ENCODE measurements at places on chromosomes 13 and 19.

DNA sequence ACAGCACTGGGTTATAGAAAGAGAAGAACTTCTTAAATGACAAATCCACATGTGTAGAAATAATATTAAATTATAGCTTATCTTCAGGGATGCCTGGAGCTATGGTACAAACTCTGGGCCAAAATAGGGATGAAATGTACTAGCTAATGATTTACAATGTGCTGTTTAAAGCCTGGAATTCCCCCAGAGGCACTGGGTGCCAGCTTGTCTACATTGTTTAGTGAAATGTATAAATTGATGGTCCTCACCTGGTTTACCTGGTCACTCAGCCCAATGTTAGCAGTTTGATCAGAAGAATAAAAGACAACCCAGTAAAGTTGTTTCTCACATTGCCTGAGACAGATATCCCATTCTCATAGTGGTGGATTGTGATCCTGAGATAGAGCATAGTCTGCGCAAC, 597.2 kb downstream of the DIAPH3 start:
- DNase-seq = no peak

GRCh38 chr13:46495651-46496050, 57.3 kb upstream of the LRCH1 start:
- DNase-seq = no peak

GRCh38 chr13:77535448-77535847, at the start of gene SCEL:
TSS of gene SCEL (plus strand) at chr13:77535706. CDS start at chr13:77555876, 20,170 bp downstream.
- DNase-seq = no peak

- DNase-seq = peak; percentile 94
Measured at GRCh38 chr13:113897161-113897560, 33.3 kb upstream of the GAS6 start.

DNA sequence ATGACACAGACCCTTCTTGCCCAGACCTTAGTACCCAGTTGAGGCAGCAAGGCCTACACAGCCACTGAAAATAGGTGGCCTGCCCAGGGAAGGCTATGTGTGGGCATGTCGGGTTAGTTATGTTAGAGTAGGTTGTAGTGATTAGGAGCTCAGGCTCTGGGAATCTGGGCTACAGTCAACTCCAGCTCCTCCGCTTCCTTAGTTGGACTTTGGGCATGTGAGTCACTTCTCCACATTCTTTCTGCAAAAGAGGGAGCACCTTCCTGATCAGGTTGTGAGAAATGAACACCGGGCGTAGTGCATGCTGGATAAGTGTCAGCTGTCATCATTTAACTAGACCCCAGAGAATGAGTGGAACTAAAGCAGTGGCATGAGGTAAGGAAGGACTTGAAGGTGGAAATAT, 64.8 kb downstream of the ARHGAP35 start:
- DNase-seq = no peak

DNA sequence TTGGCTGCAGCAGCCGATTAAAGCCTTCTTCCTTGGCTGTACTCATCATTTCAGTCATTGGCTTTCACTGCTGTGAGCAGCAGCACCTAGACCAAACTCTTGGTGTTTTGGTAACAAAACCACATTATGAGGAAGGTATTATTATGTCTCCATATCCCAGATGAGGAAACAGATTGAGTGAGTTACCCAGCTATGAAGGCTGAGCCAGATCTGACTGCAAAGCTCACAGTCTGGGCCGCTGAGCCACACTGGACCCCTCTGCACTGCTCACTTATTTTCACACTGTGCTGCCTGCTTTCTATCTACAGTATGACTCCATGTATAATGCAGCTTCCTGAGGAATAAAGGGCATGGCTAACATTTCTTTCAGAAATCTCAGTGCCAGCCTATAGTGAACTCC, 24.5 kb downstream of the CRYL1 start:
- no peak for DNase-seq

DNA sequence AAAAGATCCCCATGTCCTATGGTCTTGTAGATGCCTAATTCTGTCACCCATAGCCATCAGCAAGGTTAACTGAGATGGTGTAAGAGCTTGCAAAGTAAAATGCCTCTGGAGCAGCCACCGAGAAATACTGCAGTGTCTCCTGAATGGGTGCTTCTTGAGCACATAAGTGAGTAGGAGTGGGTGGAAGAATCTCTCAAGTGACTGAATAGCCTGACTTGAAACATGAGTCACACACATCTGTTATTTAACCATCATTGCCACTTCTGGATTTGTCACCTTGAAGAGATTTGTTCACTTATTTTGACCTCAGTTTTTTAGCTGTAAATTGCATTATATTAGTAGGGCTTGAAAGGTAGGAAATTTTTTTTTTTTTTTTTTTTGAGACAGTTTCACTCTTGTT, 2.3 kb downstream of the ZNF714 start:
- DNase-seq = no peak

DNA sequence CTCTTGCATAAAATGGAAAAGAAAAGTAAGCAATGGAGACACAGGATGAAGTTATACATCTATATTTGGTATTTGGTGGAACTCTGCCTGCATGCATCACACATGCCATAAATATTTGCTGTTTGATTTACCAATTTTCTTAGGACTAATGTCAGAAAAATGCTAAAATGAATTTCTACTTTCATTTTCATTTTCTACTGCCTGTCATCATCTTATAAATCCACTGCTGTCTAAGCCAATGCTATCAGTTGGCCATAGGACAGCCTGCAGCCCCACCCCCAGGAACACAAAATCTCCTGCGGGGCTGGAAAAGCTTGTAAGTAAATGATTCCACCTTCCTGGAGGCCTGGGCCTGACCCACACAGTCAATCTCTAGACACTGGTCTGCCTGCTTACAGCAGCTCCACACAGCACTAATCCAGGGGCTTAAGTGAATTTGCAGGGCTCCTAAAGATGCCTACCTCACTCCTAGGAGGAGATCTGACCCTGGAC, 122.0 kb downstream of the ENOX1 start:
- DNase-seq = no peak

GRCh38 chr13:30803749-30804148, 68.4 kb downstream of the ALOX5AP start:
- no peak for DNase-seq

DNA sequence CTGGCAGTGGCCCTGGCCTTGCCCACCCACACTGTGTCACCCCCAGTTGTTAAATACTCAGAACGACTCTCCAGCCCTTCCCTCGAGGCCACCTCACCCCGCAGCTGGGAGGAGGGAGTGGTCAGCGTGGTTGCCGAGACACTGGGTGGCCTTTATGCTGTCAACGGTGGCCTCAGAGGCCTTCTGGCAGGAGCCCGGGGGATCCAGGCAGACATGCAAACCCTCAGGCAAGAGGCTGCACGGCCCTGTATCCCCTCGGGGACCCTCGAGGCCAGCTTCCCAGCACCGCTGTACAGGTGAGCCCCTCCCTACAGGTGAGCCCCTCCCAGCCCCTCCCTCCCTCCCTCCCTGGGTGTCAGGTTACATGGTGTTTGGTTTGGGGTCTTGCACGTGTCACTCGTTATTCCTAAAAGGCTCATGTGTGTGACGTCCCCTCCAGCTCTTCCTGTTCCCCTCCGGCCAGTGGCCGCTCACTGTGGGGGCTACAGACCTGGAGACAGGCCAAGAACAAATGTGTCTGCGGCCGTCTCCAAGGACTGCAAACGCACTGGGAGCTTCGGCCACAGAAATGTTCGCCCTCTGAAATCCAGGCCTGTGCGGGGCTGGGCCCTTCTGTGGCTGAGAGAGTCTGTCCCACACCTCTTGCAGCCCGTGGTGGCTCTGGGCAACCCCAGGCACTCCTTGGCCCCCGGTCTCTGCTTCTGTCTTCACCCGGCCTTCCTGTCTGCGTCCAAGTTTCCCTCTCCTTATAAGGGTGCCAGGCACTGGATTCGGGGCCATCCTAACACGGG, at the start of gene TEKTIP1:
Gene TEKTIP1 (plus strand): TSS at position 210 of the 791 bp plus-strand sequence. CDS start 4 bp downstream, at position 214.
- no peak for DNase-seq

GRCh38 chr13:108629181-108629752, at the start of gene MYO16:
TSS of gene MYO16 (plus strand) at chr13:108629611. CDS start at chr13:108629845, 234 bp downstream.
- DNase-seq = no peak

DNA sequence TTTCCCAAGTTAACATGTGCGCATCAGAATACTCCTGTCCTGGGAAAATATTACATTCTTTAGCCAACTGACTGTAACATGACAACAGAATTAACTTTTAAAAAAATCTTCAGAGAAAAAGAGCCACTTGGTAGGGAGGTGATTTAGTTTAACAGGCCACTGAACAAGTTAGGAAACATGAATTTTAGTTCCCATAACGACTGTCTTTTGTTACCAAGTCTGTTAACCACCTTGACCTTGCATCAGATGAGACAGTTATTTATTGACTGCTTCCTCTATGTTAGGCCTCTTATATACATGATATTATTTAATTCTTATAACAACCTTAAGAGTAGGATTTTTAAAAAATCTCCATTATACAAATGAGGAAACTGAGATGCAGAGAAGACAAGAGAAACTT, 268.6 kb downstream of the NDFIP2 start:
- DNase-seq = no peak

GRCh38 chr19:55216461-55217198, 7.3 kb upstream of the PTPRH start:
- peak; percentile 99 for DNase-seq

- DNase-seq = peak; percentile 98
Measured at GRCh38 chr19:55599842-55600661, at the start of gene ZNF524. TSS of gene ZNF524 (plus strand) at chr19:55600288. CDS start at chr19:55602113, 1,825 bp downstream.

GRCh38 chr19:13882836-13883235, 5.9 kb downstream of the NANOS3 start:
- DNase-seq = no peak

DNA sequence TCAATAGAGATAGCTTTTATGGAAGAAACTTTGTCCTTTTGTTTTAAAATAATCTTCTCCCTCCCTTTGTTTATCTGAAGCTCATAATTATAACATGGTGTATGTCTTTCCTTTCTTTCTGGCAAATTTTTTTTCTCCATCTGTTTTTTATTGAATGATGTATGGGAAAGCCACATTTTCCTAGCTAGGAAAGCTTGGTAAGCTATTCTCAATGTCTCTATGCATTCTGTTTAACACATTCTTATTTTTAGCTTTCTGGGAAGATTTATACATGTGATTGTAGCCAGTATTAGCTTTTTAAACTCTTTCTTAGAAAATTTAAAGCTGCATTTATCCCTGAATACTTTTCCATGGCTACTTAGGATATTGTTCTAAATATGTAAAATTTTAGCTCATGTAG, 124.9 kb upstream of the CSNK1A1L start:
- DNase-seq = no peak
